ENCODE measurements at places on chromosomes 12 and 14.

GRCh38 chr12:112815589-112816321 is 24.2 kb downstream of the RPH3A start:
- no peak overlapping the region for H3K4me3 ChIP-seq
- H3K36me3 ChIP-seq: no peaks in the 10 kb centered on the region
- peaks cover 6% of the 10 kb centered on the region for H3K27me3 ChIP-seq

DNA sequence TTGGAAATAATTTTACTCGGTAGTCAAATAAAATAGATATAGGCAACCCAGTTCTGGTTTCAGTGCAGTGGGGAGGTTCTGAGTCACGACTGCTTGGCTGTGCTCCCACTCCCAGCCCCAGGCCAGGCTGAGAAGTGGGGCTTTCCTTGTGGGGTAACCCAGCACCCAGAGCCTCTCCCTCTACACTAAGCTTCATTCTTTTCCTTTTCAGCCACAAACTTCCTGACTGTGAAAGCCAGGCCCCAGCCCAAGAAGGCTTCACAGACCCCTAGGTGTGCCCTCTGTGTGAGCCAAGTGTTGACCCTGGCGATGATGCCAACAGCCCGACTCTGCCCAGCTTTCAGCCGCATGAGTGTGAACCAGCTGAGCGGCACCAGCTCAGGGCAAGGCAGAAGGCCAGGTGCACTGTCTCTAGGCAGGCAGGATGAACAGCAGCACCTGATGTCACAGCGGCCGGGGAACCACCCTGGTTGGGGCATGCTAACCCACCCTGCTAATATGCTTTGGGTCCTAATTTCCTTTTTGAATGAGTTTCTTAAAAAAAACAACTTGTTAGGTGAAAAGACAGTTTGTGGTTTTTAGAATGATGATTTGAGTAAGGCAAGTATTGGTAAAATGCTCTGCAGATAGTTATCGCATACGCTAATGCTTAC is 42.2 kb upstream of the ATP23 start:
- H3K4me1 ChIP-seq: peaks cover 16% of the 10 kb centered on the region
- H3K27me3 ChIP-seq: no peaks in the 10 kb centered on the region
- no peak overlapping the region for H3K4me3 ChIP-seq
- no peaks in the 10 kb centered on the region for H3K36me3 ChIP-seq

DNA sequence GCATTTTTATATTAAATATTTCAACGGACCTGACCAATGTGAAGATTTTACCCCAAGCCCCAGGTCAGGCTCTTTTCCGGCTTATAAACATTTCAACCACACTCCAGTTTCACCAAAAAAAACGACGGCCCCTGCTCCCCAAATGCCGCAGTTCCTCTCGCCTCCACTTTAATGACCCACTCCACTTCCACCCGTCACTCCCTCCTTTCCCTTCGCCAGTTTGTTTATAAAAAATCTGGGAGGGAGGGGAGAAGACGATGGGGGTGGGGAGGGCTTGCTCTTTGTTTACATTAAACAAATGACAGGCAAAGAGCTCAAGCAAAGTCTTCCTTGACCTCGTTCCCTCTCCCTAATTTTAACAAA is 5.4 kb downstream of the SIX6 start:
- H3K4me3 ChIP-seq: peak overlapping the region; percentile 35
- H3K27ac ChIP-seq: no peak overlapping the region
- no peak for DNase-seq

DNA sequence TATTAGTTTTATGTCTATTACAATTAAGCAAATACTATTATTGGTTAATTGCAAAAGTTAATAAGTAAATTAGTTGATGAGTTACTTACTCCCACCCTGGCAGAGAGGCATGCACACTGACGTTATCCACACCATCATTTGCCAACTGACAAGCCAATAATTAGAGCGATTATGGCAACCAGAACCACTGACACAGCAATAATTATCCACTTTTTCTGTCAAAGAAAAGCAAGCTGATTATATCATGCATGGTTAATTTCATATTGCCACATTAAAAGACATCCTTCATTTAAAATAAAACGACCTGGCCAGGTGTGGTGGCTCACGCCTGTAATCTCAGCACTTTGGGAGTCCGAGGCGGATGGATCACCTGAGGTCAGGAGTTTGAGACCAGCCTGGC is 43.1 kb downstream of the STX2 start:
- peaks cover 90% of the 10 kb centered on the region for H3K36me3 ChIP-seq
- H3K27me3 ChIP-seq: no peaks in the 10 kb centered on the region
- no peak for DNase-seq
- no peaks in the 10 kb centered on the region for H3K4me1 ChIP-seq
- no peak overlapping the region for H3K4me3 ChIP-seq

DNA sequence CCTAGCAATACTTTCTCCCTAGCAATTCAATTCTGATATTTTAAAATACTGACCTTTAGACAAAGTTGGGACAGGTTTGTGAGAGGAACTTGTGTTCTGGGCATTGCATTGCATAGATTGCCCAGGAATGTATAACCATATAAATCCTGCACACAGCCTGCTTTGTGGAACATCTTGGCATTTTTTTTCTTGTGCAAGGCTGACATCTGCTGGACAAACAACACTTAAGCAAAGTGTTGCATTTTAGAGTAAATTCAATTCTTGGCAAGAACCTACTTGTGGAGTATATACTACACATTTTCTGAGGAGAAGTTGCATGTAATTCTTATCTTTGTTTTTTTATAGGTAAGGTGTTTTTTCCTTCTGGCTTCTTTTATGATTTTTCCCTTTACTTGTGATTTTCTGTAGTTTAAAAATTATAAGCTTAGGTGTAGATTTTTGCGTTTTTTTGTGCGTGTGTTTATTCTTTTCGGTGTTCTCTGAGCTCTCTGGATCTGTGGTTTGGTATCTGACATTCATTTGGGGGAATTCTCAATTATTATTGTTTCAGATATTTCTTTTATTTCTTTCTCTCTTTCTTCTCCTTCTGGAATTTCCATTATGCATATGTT is 26.4 kb downstream of the TESPA1 start:
- no peak overlapping the region for H3K4me3 ChIP-seq
- no peaks in the 10 kb centered on the region for H3K4me1 ChIP-seq
- no peaks in the 10 kb centered on the region for H3K27me3 ChIP-seq
- H3K36me3 ChIP-seq: no peaks in the 10 kb centered on the region
- H3K27ac ChIP-seq: no peak overlapping the region
- DNase-seq: no peak

DNA sequence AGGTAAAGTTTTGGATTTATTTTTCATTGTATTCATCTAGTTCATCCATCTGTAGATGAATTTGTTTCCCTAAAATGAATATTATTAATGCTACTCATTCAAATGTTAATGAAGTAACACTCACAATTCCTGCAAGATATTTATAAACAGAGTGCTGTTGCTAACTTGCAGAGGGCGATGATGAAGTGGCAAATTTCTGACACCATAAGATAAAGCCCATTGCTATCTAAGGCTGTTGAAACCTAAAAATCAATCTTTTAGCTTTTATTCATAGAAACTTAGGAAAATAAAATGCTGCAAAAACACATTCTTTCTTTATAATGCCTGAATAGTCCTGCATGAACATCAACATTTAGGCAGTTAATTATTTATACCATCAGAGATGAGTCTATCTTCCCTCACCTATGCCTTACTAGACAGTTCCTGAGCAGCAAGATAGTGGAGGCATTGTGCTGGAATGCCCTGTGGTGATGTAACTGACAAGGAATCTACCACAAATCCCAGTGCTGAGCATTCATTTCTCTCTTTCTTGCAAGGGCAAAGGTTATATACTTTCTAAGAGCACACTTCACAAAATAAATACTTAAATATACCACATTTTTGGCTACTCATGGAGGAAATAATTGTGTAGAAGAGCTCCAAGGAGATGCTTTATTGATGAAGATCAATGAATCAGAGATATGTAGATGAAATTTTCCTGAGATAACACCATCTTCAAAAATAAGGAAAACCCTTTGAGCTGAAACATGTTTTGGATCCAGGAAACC is 57.6 kb downstream of the LMNTD1 start:
- H3K4me1 ChIP-seq: no peaks in the 10 kb centered on the region
- H3K36me3 ChIP-seq: no peaks in the 10 kb centered on the region
- no peak overlapping the region for H3K4me3 ChIP-seq
- H3K27me3 ChIP-seq: no peaks in the 10 kb centered on the region

GRCh38 chr12:53536962-53537361 is 29.7 kb upstream of the NPFF start:
- no peaks in the 10 kb centered on the region for H3K4me1 ChIP-seq
- no peak overlapping the region for H3K4me3 ChIP-seq
- H3K27ac ChIP-seq: no peak overlapping the region
- DNase-seq: no peak
- peaks cover 94% of the 10 kb centered on the region for H3K36me3 ChIP-seq

- H3K27me3 ChIP-seq: no peaks in the 10 kb centered on the region
- no peak overlapping the region for H3K4me3 ChIP-seq
- H3K27ac ChIP-seq: no peak overlapping the region
- no peaks in the 10 kb centered on the region for H3K4me1 ChIP-seq
- no peaks in the 10 kb centered on the region for H3K36me3 ChIP-seq
- no peak for DNase-seq
Observed at GRCh38 chr12:74915718-74916117, 293.9 kb downstream of the KCNC2 start.

DNA sequence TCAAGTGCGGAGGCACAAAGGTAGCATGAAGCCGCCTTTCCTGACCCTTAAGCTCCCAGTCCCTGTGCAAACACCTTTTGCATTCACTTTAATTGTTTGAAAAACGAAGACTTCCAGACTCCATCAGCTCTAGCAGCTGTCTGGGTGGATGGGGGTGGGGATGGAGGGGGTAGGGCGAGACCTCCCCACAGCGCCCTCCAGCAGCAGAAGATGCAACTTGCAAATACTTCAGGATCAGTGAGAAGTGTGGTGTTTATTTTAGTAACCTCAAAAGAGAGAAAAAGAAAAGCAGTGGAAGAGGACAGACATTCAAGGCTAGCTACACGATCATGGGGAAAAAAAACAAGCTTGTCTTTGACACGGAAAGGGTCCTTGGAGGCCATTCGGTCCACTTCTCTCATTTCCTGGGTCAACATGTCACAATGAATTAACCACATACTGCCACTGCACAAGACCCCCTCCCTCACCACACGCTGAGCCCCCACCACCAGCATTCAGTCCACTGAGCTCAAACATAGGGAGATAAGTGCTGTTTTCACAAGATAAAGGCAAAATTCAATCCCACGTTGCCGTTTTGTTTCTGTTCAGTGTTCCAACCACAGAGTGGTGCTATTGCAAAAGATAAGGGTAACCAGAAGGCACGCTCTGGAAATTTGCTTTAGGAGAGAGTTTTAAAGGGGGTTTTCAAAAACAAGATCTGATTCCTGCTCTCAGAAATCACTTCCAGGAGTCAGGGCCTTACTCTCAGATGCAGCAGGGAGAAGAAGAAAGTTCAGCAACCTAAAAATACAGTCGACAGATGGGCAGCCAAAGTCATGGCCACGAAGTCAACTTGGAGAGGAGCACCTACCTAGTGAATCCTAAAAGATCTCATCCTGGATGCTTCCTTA is 3.3 kb upstream of the NTF3 start:
- no peaks in the 10 kb centered on the region for H3K36me3 ChIP-seq
- H3K27me3 ChIP-seq: no peaks in the 10 kb centered on the region
- H3K4me1 ChIP-seq: peaks cover 40% of the 10 kb centered on the region
- H3K4me3 ChIP-seq: no peak overlapping the region

DNA sequence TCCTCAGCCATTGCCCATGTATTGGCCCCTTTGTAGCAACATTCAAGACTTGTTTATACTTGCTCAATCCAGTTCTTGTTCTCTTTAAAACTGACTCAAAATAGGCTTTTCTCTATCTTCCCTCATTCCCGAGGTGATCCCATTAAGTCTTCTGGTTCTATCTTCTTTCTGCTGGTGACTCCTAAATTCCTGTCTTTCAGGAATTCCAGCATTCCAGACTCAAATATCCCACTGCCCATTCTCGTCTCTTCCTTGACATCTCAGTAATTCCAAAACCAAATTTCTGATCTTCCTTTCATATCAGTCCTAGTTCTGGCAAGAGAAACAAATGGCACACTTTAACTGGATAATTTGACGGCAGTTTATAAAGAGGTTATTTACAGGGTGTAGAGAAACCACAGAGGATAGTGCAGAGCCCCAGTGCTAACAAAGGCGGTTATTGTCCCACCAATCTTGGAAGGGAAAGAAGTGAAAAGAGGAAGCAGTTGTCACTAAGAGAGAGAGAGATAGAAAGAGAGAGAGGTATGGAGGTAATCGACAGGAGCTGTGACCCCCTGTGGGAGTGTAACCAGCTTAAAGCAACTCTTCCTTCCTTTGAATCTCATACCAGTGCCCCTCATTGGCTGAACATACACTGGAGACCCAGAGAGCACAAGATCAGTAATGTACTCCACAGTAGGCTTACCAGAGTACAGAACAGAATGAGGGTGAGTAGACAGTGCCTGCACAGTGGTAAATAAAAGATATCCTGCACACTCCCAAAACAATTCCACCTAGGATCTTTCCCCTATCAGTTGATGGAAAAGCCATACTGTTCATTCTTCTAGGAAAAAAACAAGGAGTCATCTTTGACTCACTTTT is 177.6 kb upstream of the LMNTD1 start:
- H3K36me3 ChIP-seq: no peaks in the 10 kb centered on the region
- no peaks in the 10 kb centered on the region for H3K27me3 ChIP-seq
- H3K4me3 ChIP-seq: no peak overlapping the region
- no peak overlapping the region for H3K27ac ChIP-seq
- no peak for DNase-seq

DNA sequence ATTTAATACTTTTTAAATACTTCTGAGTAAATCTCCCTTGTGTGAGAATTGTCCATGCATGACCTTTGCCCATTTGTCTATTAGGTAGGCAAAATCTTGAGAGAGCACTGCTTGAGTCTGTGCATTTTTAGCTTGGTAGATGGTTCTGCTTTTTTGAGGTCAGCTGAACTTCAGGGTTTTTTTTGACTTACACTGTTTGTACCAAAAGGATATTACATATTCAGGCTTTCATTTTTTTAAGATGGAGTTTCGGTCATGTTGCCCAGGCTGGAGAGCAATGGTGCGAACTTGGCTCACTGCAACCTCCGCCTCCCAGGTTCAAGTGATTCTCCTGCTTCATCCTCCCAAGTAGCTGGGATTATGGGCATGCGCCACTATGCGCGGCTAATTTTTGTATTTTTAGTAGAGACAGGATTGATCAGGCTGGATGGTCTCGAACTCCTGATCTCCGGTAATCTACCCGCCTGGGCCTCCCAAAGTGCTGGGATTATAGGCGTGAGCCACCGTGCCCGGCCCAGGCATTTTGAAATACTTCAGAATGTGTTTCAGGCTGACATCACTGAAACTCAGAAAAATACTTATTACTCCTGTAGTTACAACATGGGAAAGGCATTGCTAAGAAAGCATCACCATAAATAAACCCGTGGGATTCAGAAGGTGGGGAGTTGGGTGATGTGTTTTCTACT is 11.1 kb downstream of the RASSF3 start:
- no peak overlapping the region for H3K4me3 ChIP-seq
- no peaks in the 10 kb centered on the region for H3K36me3 ChIP-seq
- H3K27me3 ChIP-seq: no peaks in the 10 kb centered on the region
- no peak for DNase-seq
- peaks cover 64% of the 10 kb centered on the region for H3K4me1 ChIP-seq
